Stimulated activated CD4-positive, alpha-beta T cell treated with anti-CD3 and anti-CD28 coated beads, Interleukin-15, amount 100 ng/mL, for 1 hour (primary cell): ENCODE measurements at places on chromosomes 2 and 18.
A peak's percentile ranks its signal among the peaks of the same experiment; 100 is the strongest.

- no peak for DNase-seq
Measured at GRCh38 chr2:71528131-71528591, 74.8 kb downstream of the DYSF start.

GRCh38 chr2:175156534-175156933, 11.5 kb downstream of the ATF2 start:
- DNase-seq: no peak

- DNase-seq: no peak
Measured at GRCh38 chr18:725646-726045, 13.2 kb upstream of the ENOSF1 start.

DNA sequence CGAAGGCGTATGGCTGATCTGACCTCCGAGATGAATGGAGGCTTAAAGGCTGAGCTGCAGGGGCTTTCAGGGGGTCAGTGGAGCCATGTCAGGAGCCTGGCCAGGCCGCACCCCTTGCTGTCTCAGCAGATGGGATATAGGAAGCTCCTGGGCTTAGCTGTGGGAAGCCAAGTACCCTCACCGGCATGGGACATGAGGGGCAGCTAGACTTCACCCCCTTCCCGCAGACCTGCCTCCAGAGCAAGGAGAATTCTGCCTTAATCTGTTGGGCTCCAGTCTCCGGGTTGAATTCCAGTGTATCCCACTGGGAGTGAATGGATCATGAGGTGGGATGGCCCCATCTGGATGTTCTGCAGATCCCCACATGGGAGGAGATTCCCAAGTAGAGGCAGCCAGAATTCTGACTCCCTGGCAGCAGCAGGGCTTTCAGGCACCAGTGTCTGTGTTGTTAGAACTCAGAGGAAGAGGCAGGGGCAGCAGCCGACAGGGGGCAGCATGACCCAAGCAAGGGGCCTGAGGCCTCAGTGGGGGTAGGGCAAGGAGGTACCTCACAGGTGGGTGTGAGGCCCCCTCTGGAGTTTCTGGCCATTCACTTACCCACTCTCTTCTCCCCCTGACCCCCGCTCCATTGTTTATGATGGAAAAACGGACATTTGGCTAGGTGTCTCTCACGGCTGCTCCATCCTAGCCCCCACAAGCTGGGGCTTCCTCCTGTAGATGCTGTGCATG, 19.1 kb downstream of the CAPG start:
- DNase-seq: peak; percentile 46

DNA sequence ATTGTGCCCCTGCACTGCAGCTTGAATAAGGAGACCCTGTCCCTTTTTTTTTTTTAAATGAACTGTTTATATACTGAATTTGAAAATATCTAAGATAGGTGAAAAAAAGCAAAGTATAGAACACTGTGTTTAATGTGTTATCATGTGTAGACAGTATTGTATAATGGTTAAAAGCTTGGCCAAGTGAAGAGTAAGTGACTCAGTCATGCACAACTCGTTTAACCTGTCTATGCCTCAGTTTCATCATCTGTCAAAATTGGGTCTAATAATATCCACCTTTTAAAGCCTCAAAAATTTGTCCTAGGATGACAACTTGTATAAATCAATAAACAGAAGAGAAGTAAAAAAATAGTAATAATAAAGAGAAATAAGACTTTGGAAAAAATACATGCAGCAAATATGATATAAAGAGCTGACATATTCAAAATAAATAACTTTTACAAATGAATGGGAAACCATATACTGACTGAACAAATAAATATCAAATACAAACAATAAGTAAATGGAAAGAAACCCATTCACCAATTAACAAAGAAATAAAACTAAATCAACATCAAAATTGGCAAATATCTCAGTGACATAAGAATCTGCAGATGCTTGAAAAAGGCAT, 113.7 kb downstream of the C2orf74 start:
- no peak for DNase-seq

GRCh38 chr2:157628477-157629415, at the start of gene ACVR1C:
Gene ACVR1C (minus strand): TSS chr2:157628864. CDS start chr2:157628644, 220 bp downstream.
- DNase-seq: peak; percentile 42

- DNase-seq: no peak
Measured at GRCh38 chr2:144965172-144965571, 445.3 kb upstream of the ZEB2 start.

DNA sequence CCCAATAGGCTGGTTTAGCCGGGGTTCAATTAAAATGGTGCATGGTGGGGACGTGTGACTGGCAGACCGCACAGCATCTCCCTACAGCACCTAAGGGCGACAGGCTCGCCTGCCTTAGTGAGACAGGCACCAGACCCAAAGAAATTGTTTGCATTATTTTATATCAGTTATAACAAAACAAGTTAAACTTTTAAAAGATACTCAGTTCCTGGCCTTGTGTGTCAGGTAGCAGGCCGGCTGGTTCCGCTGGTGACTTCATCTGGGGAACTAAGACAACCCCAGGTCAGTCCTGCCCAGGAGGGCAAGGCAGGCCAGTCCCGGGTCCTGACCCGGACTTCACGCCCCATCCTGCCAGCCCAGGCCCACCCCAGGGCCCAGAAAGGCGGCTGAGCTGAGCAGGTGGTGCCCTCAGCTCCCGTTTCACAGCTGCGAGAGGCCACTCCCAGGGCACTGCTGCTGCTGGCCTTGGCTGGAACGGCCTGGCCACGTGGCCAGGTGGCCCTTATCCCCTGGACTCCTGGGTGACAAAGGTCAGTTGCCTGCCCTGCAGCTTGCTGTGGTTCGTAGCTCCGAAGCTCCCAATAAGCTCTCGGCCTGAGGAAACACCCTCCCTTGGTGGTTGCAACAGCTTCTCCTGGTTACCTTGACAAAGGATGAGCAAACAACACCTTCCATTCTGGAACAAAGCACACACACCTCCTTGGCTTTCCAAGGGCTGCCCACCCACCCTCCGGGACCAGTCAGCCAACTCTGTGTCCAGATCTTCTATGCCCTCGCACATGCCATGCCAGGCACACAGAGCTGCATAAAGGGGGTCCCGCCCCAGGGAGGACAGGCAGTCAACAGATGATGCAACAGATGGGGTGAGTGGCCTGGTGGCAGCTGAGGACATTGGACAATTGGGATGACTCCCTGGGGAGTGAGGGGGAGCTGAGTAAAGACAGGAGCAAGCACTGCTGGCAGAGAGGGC, 11.3 kb upstream of the AGXT start:
- DNase-seq: no peak

- DNase-seq: no peak
Measured at GRCh38 chr2:211766689-211767088, 771.9 kb downstream of the ERBB4 start.

DNA sequence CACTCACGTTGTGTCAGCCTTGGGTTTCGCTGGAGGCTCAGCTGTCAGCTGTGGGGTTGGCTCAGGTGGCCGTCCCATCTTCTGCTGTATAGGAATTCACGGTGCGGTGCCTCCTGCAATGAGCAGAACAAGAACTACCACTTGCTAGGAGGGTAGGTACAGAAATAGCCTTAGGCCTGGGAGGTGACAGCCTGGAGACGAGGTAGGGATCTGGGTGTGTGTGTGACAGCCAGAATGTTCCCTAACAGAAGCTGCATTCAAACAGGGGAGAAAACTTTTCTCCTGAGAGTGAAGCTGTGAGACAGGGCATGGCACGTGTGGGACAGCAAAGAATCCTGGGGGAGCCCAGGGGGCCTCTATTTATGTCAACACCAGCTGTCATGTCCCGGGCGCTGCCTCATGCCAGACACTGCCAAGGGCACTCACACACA, 8.4 kb upstream of the MAL start:
- no peak for DNase-seq
